Caco-2 (cell line): ENCODE measurements at places on chromosomes 16 and 17.

- no peak for DNase-seq
These were observed 41.1 kb upstream of the GSE1 start for GRCh38 chr16:85571813-85572619.

- DNase-seq, result peak; percentile 23
These were observed 19.8 kb upstream of the MAPK3 start for GRCh38 chr16:30142672-30143346.

GRCh38 chr17:77592106-77592865, 366.2 kb upstream of the TNRC6C start:
- DNase-seq, result no peak

DNA sequence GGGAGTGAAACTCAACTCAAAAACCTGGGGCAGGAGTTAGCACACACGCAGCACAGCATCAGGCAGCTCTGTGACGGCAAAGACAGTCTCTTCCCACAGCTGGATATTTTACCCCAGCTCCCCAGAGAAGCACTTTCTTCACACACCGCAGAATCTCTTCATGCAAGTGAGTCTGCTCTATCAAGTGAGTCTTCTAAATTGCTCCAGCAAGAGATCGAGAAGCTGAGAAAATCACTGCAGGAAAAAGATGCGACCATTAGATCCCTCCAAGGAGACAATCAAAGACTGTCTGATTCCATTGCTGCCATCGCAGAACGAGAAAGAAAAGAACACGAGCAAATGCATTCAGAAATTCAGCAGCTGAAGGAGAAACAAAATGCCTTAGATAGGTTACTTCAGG, 16.9 kb upstream of the LCMT1 start:
- DNase-seq, result no peak

DNA sequence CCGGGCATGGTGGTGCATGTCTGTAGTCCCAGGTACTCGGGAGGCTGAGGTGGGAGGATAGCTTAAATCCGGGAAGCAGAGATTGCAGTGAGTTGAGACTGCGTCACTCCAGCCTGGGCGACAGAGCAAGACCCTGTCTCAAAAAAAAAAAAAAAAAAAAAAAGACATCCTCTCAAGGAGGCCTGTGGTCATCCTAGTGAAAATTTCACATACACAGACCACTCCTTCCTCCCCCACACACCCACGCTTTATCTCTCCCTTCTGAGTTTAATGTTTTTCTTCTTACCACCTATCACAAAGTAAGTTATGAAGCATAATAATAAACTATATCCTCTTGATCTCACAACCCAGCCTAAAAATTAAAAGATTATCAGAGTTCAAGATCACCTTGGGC, 1.3 kb upstream of the NOL11 start:
- DNase-seq, result no peak
